ENCODE measurements at places on chromosomes 2 and 18. TPM values are rescaled to one million over a fixed set of nuclear protein-coding genes. Genes with fewer than 3 reads are reported as not detected.

GKN2 gene
- total RNA-seq: not detected

SP9 gene
- under 0.01 TPM for total RNA-seq

MARCHF4 gene
- total RNA-seq: under 0.01 TPM

KCNIP3 gene
- 3.1 TPM for total RNA-seq

SFTPB gene
- not detected for total RNA-seq

CHRND gene
- total RNA-seq: not detected

TMEM185B gene
- total RNA-seq: 43.2 TPM

ALKAL2 gene
- total RNA-seq: not detected

DCDC2C gene
- not detected for total RNA-seq

ALPI gene
- total RNA-seq: not detected

SERPINB11 gene
- not detected for total RNA-seq

FRZB gene
- under 0.01 TPM for total RNA-seq

DHRS9 gene
- total RNA-seq: not detected

ITGB6 gene
- under 0.01 TPM for total RNA-seq

CYP27A1 gene
- total RNA-seq: 3.7 TPM

ALPP gene
- not detected for total RNA-seq

HAUS1 gene
- 39.9 TPM for total RNA-seq

SRD5A2 gene
- total RNA-seq: under 0.01 TPM

KANSL1L gene
- 12.3 TPM for total RNA-seq

ZNF397 gene
- 11.3 TPM for total RNA-seq

RAB6C gene
- not detected for total RNA-seq

ARHGEF4 gene
- total RNA-seq: 0.98 TPM

CCBE1 gene
- 32.3 TPM for total RNA-seq

DQX1 gene
- total RNA-seq: not detected

KCNG2 gene
- total RNA-seq: not detected

REG3A gene
- not detected for total RNA-seq

PSD4 gene
- 1.5 TPM for total RNA-seq

LOXHD1 gene
- total RNA-seq: not detected

CXCR1 gene
- total RNA-seq: not detected

MDH1B gene
- 0.37 TPM for total RNA-seq

EDAR gene
- total RNA-seq: not detected

GPR35 gene
- 0.20 TPM for total RNA-seq

FAM110C gene
- total RNA-seq: not detected

NETO1 gene
- not detected for total RNA-seq

ZNF892 gene
- 4.4 TPM for total RNA-seq

AGXT gene
- total RNA-seq: not detected

CYP26B1 gene
- 2.5 TPM for total RNA-seq

GREB1L gene
- total RNA-seq: 1.8 TPM

ARHGAP25 gene
- not detected for total RNA-seq

DSC2 gene
- not detected for total RNA-seq

GAREM1 gene
- 8.1 TPM for total RNA-seq

HOXD12 gene
- total RNA-seq: not detected

CCDC93 gene
- 26.6 TPM for total RNA-seq

GORASP2 gene
- 43.0 TPM for total RNA-seq

SERPINB13 gene
- total RNA-seq: not detected

CNTNAP5 gene
- not detected for total RNA-seq

LIMS2 gene
- total RNA-seq: 0.78 TPM
